ENCODE measurements at places on chromosomes 12 and 14. TPM values are rescaled to one million over a fixed set of nuclear protein-coding genes. Genes with fewer than 3 reads are reported as not detected.

DNA sequence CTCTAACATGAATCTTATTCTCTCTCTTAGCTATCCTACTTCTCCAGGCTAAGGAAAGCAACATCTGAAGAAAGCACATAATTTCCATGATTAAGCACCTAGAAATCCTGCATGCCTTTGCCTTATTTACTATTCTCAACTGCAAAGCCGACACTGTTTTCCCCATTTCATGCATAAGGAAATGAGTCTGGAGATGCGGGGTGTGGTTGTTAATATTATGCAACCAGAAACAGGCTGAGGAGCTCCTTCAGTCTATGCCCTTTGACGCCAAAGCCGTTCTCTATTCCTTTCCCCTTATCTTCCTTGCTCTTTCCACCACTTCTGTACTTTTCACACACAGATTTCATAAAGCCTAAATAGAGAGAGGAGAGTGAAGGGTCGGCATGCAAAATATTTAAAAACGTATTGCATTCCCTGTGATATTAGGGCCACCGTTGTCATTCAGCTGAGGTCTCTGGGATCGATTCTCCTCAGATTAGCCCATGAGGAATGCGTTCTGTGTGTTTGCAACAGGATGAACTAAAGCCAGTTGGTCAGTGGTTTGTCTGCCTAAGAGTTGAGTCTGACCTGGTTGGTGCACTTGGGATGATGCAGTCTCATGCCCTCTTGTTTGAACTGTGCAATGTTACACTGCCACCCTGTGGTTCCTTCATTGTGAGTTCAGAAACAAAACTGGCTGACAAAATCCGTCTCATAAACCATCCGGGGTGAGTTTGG is 53.1 kb upstream of the PLEKHG7 start:
- DNase-seq, result peak; percentile 75

DNA sequence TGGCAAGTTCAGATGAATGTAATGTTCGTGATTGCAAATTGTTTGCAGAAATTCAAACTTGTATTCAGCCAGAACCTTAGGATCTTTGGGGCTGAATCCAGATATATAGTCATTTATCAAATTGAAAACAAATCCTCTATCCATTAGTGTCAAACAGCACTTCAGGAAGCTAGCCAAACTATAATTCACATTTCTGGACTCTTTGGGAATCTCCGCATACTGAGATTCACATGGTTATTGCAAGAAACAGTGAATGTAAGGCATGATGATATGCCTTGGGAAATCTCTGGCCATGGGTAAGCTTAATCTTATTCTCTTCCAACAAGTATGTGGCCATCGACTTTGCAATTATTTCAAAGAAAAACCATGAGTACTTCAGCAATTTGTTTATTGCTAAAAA is 98.5 kb downstream of the KLHL28 start:
- DNase-seq, result no peak

IFNG-AS1 gene
- not detected for total RNA-seq

DNA sequence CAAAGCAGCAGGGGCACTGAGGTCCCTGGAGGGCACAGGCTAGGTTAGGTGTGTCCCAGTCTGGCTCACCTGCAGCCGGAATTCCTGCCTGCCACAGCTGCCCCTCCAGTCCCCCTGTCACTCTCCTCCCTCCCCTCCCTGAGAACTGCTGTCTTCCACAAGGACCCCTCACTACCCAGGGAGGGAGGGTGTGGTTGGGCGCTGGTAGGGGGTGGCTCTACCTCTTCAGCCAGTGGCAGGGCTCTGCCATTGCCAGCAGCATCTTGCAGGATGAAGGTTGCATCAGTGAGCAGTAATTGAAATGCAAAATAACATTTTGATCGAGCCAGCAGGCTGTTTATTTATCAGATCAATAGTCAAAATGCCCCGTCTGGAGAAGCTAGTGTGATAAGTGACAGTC is 45.7 kb downstream of the ESRRB start:
- DNase-seq, result no peak

Measured in glomerular endothelial cell (primary cell).